ENCODE measurements at places on chromosomes 4 and X. TPM values are rescaled to one million over a fixed set of nuclear protein-coding genes. Genes with fewer than 3 reads are reported as not detected.

ZRSR2 gene
- total RNA-seq = 1.9 TPM

AMTN gene
- 4.2 TPM for total RNA-seq

KLB gene
- total RNA-seq = not detected

- DNase-seq = no peak
These were observed 81.2 kb upstream of the KCNIP4 start for GRCh38 chr4:22029803-22030202.

DNA sequence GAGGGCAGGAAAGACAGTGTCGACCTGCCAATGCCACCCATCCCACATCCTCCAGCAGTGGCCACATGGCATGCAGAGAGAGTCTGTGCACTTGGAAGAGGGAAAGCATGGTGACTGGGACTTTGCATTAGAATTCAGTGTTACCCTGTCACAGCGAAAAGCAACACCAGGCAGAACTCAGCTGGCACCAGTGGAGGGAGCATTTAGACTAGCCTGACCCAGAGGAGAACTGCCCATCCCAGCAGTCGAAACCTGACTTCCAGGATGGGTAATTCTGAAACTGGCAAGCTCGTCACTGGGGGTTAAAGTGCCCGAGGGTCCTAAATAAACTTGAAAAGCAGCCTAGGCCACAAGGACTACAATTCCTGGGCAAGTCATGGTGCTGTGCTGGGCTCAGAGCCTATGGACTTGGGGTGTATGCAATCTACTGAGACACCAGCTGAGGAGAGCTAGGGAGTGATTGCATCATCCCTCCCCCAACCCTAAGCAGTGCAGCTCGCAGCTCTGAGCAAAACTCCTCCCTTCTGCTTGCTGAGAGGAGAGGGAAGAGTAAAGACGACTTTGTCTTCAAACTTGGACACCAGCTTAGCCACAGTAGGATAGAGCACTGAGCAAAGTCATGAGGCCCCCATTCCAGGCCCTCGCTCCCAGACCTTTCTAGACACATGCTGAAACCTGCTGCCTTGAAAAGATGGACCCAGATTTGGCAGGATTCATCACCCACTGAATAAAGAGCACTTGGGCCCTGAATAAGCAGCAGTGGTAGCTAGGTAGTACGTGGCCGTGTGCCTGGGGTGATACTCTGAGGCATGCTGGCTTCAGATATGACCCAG, 68.8 kb downstream of the DDX60L start:
- no peak for DNase-seq

DNA sequence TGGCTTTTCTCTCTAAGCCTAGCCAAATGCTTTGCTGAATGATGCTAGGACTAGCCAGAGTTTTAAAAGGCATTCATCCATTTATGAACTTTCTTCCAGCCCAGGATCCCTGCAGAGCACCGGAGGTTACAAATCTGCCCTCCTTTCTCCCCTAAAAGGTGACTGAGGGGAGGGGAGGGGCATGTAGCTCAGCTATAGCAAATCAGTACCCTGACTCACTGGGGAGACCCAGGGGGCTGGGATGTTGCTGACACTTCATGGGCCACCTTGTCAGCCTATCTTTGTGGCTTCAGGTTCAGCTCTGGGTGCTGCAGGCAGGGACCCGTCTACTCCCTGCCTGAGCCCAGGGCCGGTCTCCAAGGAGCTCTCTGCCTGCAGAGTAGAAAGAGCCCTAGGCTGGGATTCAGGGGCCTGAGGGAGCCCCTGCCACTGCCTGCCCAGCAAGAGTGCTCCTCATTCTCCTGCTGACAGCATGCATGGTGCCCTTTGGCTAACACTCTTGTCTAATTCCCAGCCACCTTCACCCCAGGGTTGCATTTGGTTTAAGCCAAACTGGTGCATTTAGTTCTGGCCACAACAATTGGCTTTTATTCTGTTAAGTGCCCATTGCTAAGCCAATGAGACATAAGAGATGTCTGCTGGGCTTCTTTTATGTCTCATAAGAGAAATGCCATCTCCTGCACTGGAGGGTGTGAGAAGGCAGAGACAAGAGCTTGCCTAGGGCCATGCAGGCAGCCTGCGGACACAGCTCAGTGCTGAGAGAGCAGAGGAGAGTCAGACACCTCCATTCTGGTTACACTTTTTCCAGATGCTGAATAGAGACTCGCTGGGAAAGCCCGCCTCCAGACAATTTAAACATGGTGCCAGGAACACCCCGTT, 11.9 kb upstream of the UBA6 start:
- DNase-seq = peak; percentile 16
